ENCODE measurements at places on chromosomes 5 and 9.

DNA sequence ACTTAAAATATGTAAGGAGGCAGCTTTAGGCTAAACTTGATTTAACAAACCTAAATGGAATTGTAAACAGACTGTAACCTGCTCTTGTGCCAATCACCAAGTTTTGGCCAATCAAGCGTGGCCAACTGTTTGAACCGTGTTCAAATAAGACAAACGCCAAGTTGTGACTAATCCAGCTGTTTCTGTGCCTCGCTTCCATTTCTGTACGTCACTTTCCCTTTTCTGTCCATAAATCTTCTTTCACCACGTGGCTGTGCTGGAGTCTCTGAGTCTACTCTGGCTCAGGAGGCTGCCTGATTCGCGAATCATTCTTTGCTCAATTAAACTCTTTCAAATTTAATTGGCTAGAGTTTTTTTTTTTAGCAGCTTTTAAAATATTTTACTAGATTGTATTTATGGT is 71.3 kb downstream of the LIX1 start:
- DNase-seq, result no peak

GRCh38 chr5:53820802-53821171 is 260.3 kb downstream of the NDUFS4 start:
- no peak for DNase-seq

DNA sequence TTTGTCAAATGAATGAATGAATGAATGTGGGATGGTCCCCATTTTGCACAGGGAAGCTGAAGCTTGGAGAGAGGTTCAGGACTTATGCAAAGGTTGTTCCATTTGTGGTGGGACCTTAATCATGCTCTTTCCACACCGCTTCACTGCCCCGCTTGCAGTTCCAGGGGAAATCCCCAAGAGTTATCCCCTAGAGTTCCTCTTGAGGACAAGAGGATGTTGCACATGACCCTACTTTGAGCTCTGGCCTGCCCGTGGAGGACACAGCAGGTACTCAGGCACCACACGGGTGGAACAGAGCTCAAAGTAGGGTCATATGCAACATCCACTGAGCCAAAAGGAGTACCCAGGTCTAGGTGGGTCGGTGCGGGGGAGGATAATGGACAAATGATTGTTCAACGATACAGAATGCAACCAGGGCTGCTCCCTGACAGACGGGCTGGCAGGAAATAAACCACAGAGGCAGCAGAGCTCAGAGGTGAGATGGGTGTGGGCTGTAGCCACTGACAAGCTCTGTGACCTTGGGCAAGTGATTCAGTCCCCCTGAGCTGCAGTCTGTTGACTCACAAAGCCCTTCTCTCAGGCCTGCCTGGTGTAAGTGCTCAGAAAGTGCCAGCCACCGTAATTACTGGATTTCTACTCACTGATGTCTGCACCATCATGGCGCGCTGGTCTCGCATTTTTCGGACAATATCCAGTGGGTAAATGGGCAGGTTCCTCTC is 60.3 kb upstream of the EPB41L4B start:
- DNase-seq, result no peak

GRCh38 chr9:100472788-100473275 is at the start of gene TMEFF1:
TSS of gene TMEFF1 (plus strand) at chr9:100473149. CDS start at chr9:100473545, 396 bp downstream.
- DNase-seq, result peak; percentile 61

DNA sequence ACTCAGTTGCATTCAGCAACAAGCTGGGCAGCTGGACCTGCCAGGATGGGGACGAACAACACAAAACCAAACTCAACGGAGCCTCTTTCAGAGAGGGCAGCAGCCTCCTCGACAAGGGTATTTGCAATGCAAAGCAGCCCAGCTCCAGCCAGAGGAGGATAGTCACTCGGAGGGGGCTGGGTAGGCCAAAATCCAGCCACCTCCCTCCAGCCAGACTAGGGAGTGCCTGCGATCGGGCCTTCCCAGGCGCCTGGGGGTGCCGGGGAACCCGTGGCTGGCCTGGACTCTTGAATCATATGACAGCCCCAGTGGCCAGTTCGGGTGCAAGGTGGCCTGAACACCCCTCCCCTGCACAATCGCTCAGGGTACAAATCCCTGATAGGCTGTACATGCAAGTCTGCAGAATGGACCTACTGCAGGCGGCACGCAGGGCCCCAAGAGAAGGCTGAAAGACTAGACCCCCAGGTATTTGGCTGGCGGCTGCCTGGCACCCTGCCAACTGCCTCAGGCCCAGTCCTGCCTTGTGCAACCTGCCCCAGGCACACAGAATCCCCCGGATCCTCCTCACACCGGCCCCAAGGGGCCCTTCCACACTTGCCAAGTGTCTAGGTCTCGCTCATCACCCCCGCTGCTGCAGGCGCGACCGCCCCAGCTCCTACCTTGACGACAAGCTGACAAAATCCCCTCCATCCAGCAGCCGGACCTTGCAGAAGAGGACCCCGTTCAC is 1.3 kb downstream of the EEIG1 start:
- DNase-seq, result peak; percentile 56

- no peak for DNase-seq
Measured at GRCh38 chr5:86525622-86526021, 92.1 kb upstream of the COX7C start.

- DNase-seq, result no peak
Measured at GRCh38 chr9:78011049-78011448, 20.6 kb downstream of the GNAQ start.

DNA sequence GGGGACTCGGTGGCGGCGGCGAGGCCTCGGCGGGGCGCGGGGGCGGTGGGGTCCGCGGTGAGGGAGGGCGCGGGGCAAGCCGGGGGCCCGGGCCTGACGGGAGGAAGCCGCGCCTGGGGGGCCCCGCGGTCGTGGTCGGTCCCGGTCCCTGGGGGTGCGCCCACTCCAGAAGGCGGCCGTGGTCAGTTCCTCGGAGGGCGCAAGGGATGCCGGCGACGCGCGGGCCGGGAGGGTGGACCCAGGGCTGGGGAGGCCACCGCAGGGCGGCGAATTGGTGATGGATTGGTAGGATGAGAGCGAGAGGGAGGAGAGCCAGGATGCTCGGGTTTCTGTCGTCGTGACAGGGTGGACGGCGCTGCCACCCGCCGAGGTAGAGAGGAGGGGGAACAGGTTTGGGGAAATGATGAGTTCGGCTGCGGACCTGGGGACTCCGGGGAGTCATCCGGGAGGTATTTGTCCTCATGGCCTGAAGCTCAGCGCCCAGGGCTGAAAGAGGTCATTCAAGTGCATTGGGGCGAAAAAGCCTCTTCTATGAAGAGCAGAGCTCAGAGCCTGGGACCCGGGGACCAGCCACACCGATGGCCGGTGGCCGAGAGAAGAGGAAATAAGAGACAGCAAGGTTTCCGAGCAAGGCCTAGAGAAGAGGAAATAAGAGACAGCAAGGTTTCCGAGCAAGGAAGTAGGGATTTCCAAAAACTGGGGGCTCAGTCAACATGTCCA is 557 bp downstream of the GNG10 start:
- DNase-seq, result peak; percentile 55

DNA sequence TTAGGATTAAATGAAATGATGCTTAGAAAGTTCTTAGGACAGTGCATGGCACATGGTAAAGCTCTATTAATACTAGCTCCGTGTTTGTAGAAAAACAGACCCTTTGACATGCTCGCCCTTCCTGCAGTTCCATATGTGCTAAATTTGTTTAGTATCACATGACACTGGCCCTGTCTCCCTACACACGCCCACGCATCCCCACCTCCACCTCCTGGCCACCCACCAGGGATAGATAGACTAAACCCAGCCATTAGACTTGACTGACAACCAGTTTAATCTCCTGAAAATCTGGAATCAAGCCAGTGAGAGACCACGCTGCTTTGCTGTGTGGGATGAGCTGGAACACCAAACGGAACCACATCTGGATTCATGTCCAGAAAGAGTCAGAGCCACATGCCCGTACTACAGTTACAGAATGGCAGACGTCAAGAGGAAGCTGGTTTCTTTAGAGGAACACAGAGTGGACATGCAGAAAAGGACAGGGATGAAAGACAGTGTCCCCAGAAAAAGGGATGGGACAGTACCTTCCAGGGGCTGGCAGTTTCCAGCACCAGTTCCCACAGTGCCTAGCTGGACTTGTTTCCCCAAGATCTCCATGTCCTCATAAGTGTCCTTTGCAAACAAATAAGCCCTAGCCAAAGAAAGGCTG is 186.1 kb downstream of the PDZD2 start:
- no peak for DNase-seq

DNA sequence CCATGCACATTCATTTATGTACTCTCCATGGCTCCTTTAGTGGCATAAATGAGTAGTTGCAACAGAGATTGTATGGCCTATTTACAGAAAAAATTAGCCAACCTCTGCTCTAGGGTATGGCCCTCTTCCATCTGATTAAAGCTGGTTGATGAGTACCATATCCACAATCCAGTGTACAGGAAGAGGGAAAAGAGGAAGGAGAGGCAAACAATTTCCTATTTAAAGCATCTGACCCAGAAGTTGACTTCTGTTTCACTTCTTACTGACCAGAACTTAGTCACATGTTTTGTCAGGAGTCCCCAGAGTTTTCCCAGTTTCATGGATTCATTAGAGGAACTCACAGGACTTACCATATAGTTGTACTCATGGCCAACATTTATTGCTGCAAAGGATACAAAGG is 68.6 kb upstream of the STARD4 start:
- no peak for DNase-seq

- DNase-seq, result no peak
Measured at GRCh38 chr9:89465726-89466308, 32.1 kb downstream of the SEMA4D start.

DNA sequence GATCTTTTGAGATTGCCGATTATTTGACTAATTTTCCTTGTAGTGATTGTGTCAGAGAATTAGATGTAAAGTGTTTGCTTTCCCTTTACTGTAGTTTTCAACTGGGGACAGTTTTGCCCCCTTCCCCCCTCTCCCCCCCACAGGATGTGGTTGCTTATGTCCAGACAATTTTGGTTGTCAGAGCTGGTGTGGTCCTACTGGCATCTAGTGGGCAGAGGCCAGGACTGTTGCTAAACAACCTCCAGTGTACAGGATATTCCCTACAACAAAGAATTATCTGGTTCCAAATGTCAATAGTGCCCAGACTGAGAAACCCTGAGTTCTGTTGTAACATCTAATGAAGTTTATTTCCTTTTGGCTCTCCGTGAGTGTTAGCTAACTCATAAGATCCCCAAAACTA is 20.0 kb downstream of the TMEFF1 start:
- DNase-seq, result no peak

DNA sequence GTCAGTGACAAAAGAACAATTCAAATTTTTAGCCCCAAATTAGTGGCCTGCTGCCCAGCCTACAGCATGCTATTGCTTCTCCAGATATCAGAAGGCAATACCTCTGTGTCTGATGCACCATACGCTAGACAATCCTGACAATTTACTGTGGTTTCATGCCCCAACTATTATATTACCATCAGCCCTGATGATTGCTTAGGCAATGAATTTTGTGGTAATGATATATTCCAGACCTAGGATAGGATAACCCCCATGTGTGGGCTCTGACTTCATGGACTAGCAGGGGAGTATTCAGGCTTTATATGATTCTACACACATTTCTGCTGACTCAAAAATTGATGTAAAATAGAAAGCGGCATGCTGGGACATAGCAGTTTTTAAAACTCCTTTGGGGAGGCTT is 168.7 kb upstream of the FST start:
- no peak for DNase-seq

- no peak for DNase-seq
Measured at GRCh38 chr5:56819060-56819881, 3.9 kb downstream of the MAP3K1 start.

- DNase-seq, result no peak
Measured at GRCh38 chr5:80761176-80761575, 106.4 kb upstream of the DHFR start.

DNA sequence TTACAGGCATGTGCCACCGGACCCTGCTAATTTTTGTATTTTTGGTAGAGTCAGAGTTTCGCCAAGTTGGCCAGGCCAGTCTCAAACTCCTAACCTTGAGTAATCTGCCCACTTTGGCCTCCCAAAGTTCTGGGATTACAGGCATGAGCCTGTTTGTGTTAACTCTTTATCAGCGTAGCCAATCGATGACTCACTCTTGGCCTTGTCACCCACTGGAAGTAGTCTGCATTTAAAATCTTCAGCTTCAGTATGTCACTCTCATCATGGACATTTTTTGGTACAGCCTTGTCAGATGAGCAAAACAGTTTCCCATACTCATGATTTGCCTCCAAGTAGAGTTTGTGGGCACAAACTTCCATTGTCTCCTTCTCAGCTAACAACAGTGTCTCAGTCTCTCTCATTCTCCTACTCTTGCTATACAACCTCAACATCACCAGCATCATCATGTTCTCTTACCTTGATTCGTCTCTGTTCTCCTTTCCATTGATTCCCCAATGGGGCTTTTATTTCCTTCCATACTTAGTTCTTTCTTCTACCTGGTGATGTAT is 22.5 kb downstream of the MUSK start:
- DNase-seq, result no peak

DNA sequence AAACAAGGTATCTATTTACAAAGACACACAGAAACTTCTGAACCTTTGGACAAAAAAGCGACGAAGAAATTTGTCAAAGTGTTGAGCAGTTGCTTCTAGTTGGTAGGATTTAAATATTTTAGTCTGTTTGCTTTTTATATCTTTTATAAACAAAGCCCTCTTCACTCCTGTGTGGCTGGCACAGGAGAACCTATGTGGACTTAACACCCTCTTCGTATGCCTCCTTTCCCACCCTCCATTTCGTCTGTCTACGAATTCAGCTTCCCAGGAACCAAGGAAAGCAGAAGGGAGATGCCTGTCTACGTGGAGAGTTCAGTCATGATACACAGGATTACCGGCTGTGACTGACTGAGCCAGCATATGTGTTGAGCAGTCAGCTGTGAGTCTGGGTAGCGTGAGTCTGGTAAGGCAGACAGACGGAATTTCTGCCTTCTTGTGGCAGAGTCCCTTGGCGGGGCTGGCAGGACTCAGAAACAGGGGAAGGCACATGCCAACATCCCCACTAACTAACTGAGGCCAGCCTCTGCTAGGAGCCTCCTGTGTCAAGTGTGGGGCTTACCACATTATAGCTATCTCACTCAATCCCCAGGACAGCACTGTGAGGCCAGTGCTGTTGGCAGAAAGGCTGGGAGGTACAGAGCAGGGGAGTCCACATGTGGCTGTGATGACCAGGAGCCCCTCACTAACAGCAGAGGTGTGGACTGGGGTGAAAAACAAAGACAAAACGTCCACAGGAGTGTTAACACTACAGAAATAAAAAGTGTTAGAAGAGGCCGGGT is 13.9 kb upstream of the ZFP62 start:
- DNase-seq, result no peak

DNA sequence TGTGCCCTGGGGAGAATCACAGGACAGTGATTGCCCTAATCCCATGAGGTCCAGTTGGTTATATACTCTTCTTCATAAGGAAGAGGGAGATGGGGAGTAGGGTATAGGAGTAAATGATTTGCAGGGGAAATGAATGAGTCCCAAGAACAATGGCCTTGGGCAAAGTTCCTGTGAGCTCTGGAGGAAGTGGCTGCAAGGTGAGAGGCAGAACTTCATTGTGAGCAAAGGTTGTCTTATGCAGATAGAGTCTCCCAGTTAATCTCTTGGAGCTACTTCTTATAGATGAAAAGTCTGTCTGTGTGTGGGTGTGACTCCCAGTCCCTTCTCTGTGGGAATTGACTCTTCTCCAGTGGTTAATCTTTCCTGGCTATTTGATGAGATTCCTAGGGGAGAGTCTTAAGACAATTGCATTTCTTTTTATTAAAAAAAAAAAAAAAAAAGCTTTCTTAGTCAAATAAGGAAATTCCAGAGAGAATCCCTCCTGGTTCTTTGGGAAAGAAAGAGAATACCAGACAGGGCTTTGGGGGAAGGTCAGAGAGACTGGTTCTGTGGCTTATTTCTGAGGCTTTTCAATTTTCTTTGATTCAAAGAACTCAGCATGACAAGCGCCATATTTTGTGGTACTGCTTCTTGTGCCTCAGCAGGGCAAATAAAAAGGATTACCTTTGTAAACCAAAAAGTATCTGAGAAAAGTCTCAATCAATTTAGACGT is 33.6 kb upstream of the MEGF10 start:
- DNase-seq, result no peak

GRCh38 chr9:73199448-73199847 is 47.8 kb downstream of the ANXA1 start:
- DNase-seq, result no peak

All from activated naive CD4-positive, alpha-beta T cell treated with anti-CD3 and anti-CD28 coated beads, Interleukin-2, amount 10 ng/mL, durations not matched to agents 7 days and 5 days (primary cell).